Activated naive CD8-positive, alpha-beta T cell treated with anti-CD3 and anti-CD28 coated beads for 36 hours (primary cell): ENCODE measurements at places on chromosomes 3 and 15.

DNA sequence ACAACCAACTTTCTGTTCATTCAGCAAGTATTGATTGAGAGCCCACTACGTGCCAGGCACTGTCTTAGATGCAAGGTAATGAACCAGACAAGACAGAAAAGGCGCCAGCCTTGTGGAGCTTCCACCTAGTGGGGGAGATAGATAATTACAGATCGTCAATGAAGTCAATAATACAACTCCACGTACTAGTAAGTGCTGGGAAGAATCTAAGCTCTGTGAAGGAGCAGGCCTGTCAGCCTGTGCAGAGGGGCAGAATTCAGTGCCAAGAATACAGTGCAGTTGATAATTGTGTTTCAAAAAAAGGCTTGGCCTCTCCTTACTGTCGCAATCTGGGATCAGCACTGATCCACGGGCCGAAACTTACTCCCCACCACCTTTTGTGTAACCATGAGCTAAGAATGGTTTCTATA is 186.3 kb downstream of the FEZF2 start:
- DNase-seq = no peak

DNA sequence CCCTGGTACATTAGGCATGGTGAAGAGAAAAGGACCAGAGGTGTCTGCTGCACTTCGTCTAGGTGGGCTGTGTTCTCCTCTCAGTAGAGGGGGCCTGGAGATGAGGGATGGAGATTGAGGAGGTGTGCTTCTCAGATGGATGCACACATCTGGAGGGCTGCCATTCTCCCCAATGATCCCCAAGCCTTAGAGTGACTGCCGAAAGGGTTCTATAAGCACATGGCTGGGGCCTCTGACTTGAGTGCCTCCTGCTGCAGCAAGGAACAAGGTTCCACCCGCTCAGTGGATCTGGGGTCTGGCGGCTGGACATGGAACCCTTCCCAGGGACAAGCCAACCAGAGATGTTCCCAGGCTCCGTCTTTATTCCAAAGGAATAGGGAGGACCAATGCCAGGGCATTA is 66.8 kb downstream of the CPN2 start:
- DNase-seq = no peak

GRCh38 chr3:128942161-128942952 is 51.5 kb downstream of the CFAP92 start:
- DNase-seq = no peak

- DNase-seq = no peak
Observed at GRCh38 chr3:11989383-11990038, 14.7 kb upstream of the SYN2 start.

GRCh38 chr3:14719006-14719405 is 44.1 kb downstream of the C3orf20 start:
- no peak for DNase-seq

- DNase-seq = no peak
Observed at GRCh38 chr3:9863058-9863772, 16.8 kb downstream of the CIDEC start.

- DNase-seq = no peak
Observed at GRCh38 chr15:27889258-27889657, 209.9 kb downstream of the OCA2 start.

- no peak for DNase-seq
Observed at GRCh38 chr3:78872195-78872594, 895.6 kb downstream of the ROBO1 start.

GRCh38 chr15:33612721-33613304 is 302.0 kb downstream of the RYR3 start:
- no peak for DNase-seq

- DNase-seq = no peak
Observed at GRCh38 chr3:194083637-194084224, 52.2 kb upstream of the HES1 start.

- DNase-seq = no peak
Observed at GRCh38 chr15:92247649-92248242, 145.9 kb upstream of the ST8SIA2 start.

DNA sequence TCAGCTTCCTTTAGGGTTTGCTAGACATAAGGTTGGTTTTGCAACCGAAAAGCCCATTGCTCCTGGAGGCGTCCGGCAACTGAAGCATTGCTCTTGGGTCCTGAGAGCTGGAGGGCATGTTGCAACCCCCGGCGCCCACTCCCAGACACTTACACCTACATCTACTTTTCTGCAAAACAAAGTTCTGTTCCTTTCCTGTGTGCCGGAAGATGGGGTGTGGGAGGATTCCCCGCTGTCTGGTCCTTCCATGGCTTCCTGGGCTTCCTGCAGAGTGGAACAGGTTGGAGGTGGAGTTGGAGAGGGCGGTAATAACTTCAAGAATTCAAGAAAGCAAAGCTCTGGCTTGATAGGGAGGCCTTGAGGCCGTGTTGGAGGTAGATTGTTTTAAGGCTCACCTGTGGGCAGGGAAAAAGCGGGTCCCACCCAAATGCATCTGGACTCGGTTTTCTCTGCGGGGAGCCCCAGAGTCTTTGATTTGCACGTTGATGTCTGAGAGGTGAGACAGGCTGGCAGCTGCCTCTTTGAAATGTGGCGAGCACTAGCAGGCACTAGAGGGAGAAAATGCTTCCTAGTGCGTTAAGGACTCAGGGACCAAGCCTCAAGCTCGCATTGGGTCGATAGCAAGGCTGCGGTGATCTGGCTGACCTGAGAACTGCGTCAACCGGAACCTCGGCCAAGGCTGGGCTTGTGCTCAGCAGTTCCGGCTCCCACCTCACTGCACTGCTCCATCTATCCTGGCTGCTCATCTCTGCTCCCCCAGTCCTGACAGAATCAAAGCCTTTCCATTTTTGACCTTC is 39.5 kb downstream of the NR2F2 start:
- DNase-seq = no peak

DNA sequence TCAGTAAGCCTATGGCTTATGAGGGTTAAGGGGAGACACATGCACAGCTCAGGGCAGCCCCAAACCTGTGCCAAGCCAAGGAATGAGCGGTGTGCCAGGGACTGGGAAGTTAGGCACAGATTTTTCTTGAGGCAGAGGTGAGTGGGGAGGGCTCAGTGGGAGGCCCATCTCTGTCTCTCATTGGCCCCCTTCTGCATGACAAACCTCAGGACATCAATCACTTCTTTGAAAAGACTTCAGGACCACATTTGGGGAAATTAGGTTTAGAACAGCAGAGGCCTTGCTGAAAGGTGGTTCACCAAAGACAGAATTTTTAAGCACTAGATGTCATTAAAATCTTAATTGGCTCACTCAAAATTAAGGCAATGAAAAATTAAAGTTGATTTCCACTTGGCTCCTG is 57.2 kb downstream of the RAB11A start:
- DNase-seq = no peak

- no peak for DNase-seq
Observed at GRCh38 chr3:172404237-172404962, 43.9 kb downstream of the GHSR start.

- DNase-seq = no peak
Observed at GRCh38 chr3:59831394-59831793, 781.6 kb upstream of the CFAP20DC start.

GRCh38 chr3:193903512-193903817 is 232.5 kb upstream of the HES1 start:
- DNase-seq = no peak

- DNase-seq = peak; percentile 62
Observed at GRCh38 chr15:70584838-70585706, 178.3 kb downstream of the UACA start.

DNA sequence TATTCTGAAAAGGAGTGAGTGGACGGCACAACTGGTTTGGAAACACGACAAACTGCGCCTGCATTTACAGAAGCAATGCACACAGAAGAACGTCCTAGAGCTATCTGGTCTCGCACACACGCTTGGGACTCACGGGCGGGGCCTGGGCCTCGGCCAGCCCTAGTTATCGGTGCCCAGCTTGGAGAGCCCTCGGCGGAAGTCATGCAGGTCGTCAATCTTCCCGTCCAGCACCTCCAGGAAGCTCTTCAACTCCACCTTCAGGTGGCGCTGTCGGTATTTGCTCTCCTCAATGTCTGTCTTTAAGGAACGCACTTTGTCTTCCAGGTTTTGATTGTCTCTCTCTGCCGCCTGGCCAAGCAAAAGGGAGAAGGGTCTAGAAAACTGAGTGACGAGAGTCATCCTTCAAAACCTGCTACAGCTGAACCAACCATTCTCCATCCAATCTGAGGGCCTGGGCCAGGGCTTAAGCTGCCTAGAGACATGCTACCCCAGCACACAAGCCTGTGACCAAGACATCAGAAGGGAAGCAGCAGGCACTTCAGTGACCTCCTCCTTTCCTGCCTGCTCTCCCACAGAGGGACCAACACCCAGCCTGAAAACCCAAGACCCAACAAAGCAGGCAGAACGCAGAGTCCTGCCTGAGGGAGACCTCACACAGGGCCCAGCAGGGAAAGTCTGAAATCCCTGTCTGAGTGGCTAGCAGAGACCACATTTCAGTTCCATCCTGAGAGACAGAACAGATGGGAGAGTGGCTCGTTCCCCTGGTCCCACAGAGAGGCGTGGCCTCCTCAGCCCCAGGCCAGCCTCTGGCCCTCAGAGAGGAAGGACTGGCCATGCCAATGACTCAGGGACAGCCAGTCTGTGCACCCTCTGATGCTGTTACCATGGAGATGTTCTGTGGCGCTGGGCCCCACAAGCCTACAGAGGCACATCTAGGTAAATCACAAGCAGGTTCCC is 40.4 kb downstream of the WHAMM start:
- peak; percentile 54 for DNase-seq

- DNase-seq = peak; percentile 60
Observed at GRCh38 chr15:67884514-67885174, 44.8 kb upstream of the RNU6-1 start.

- peak; percentile 48 for DNase-seq
Observed at GRCh38 chr15:31387479-31388118, 61.0 kb downstream of the KLF13 start.

- DNase-seq = no peak
Observed at GRCh38 chr3:127164615-127165014, 28.3 kb upstream of the PRR23E start.

DNA sequence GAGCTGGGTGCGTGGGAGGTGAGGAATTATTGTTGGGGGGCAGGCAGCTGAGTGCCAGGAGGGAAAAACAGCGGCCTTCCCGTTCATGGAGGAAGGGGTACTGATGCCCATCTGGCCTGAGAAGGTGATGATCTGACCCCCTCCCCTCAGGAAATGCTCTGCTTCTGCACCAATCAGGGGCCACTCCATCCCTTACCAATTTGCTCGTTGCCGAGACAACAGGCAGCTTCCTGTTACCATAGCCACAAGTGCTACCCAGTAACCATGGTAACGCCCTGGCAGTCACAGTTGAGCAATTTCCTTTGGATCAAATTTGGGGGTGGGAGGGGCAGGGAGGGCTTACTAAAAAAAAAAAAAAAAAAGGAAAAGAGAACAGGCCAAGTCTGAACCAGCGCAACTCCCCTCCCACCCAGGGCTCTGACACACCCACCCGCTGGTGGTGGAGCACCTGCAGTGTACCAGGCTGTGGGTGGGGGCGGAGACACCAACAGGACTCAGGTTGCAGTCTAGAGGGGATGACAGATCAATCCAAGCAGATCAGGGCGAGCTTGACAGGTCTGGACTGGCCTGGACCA is 13.7 kb downstream of the CELF6 start:
- DNase-seq = peak; percentile 36

DNA sequence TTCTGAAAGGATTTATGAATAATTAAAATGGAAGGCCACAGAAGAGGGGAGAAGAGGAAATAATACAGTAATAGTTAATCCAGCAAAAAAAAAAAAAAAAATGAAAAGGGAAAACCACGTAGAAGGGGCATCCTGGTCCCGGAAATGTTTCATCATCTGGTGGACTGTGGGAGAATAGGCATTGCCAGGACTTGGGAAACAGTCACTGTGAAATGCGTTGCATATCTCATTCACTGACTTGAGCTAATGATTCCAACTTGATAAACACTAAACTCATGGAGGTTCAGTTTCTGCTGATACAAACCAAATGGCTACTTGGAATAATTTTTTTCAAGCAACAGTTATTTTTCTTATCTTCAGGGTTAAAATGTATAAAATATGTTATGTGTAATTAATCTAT is 3.2 kb downstream of the XCR1 start:
- DNase-seq = no peak

GRCh38 chr3:159734681-159735080 is 254.0 kb upstream of the IL12A start:
- no peak for DNase-seq

DNA sequence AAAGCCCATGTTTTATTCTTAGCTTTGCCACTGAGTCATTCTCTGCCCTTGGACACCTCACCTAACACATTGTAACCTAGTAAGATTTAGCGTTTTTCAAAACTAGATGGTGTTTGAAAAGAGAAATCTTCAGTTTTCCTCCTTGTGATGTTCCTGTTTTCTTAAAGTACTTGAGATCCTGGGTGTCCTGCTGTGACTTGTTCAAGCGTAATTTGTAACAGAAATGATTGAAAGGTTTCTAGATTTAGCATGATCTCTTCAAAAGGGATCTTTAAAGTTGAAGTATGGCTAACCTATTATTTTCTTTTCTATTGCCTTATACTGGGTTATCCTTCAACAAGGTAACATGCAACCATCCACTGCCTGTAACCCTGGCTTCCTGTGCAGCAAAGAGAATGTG is 32.6 kb upstream of the SPATA16 start:
- DNase-seq = no peak

DNA sequence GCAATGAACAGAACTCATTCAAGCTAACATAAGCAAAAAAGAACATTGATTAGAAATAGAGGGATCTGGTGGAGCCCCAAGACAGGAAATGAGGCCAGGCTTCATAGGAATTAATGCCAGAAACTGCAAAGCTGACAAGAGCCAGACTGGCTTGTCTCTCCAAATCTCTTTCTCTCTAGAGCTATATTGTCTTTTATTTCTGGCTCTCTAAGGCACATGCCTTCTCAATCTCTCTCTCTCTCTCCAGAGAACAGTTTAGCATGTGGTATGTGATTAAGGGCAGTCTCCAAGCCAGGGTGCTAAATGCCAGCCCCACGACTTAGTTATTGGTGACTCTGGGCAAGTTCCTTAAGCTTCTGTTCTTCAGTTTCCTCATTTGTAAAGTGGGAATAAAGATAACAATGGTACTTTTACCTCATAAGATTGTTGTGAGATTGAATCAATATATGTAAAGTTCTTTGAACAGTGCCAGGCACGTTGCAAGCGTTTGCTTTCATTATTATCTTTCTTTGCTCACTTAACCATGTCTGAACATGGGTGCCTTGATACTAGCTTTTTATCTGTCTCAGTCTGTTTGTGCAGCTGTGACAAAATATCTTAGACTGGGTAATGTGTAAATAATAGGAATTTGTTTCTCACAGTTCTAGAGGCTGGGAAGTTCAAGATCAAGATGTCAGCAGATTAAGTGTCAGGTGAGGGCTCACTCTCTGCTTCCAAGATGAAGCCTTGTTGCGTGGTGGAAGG is 123.2 kb downstream of the BDH1 start:
- DNase-seq = no peak

DNA sequence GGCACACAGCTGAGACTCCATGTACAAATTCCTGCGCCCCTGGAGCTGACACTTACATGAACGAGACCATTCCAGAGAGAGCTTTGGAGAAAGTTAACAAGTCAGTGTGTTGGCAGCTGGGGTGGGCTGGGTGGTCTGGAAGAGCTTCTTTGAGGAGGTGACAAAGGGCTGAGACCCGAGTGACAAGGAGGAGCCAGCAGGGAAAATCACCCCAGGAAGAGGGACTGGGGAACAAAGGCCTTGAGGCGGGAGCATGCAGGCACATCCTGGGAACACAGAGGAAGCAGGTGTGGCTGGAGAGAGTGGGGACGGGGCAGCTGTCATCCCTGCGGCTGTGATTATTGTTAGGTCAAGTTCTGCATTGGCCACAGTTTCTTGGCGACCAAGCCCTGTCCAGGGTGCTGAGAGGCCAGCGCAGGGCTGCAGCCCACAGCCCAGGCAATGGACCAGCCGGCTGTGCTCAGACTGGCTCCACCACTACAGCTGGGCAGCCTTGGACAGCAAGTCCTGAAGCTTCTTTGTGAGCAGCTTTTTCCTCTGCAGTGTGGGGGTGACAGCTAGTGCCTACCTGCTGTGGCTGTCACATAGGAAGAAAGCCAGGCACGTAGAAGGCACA is 34.2 kb upstream of the PRR23E start:
- DNase-seq = no peak
